Stimulated activated CD4-positive, alpha-beta T cell treated with anti-CD3 and anti-CD28 coated beads, TNF-alpha, amount 100 ng/mL, for 4 hours (primary cell): ENCODE measurements at places on chromosomes 12 and 14.

DNA sequence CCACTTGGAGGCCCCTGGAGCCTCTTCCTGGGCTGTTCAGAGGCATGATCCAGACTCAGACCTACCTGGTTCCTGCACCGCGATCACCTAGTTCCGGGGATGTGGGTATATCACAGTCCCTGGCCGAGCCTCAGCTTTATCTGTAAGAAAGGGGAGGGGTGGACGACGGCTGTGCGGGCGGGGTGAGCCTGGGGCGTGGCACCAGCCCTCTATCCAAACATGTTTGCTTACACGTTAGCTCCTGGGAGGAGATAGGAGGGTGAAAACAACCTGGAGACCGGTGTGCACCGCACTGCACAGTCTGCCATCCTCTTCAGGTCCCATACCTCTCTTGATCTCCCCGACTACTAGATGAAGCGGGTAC lies 1.2 kb downstream of the ANKRD9 start:
- DNase-seq, result no peak

GRCh38 chr12:89421092-89421835 lies 69.0 kb upstream of the DUSP6 start:
- no peak for DNase-seq

DNA sequence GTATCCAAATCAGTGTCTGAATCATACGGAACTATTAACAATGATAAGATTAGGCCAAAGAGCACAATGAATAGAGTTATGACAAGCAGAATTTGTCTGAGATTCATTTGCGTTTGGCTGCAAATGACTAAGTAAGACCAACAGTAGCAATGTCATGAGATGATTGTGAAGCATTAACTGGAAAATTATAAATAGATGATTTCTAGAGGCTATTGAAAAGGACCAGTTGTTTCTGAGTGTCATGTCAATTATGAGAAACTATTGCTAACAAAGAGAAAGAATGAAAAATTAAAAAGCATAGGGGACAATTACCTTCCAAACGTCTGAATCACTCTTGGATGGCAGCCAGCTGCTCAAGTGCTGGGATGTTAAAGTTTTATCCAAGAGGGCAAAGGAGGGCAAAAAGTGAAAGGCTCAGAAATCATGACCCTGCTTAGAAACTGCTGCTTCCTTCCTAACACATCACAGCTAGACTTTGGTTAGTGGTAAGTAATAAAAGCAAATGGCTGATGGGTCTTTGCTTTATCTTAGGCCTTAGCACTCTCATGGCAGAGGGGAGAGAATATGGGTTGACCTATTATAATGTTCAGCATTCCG lies 89.0 kb downstream of the AKAP6 start:
- no peak for DNase-seq

- no peak for DNase-seq
Observed at GRCh38 chr12:61220337-61220736, 1039.9 kb upstream of the USP15 start.

- DNase-seq, result no peak
Observed at GRCh38 chr12:33383503-33383902, 56.1 kb downstream of the SYT10 start.

- DNase-seq, result no peak
Observed at GRCh38 chr14:24943024-24943423, 106.9 kb downstream of the STXBP6 start.
